ENCODE measurements at places on chromosomes 6 and 20. TPM values are rescaled to one million over a fixed set of nuclear protein-coding genes. Genes with fewer than 3 reads are reported as not detected.

Gene BMP5
- not detected for total RNA-seq

Gene OR10C1
- not detected for total RNA-seq

Gene CASS4
- 6.9 TPM for total RNA-seq

Gene PERP
- total RNA-seq: 4.6 TPM

Gene SLC22A2
- not detected for total RNA-seq

Gene RIMS1
- not detected for total RNA-seq

Gene MAS1
- total RNA-seq: not detected

Gene BCAS1
- total RNA-seq: not detected

Gene C4B
- total RNA-seq: 4.9 TPM

Gene CCHCR1
- 64.2 TPM for total RNA-seq

Gene CHRNA4
- total RNA-seq: not detected

GRCh38 chr6:138255443-138255842, 37.2 kb upstream of the PBOV1 start:
- no peak for DNase-seq

DNA sequence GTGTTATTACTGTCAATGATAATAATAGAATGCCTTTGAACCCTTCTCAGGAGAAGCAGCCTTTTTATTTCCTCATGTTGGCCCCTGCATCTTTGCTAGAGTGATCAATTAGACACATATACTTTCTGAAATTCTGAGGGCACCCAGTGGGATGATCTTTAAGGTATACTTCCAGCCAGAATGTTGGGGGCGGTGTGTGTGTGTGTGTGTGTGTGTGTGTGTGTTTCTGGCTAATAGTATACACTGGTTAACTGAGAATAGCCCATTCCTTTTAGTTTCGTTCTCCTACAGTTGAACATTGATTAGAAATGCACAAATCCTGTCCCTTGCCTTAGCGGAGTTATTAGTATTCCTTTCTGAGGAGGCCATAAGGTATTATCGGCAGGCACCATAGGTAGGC, 41.7 kb upstream of the CCDC167 start:
- no peak for DNase-seq

- DNase-seq: no peak
Observed at GRCh38 chr20:38466171-38466570, 6.5 kb upstream of the RALGAPB start.

- no peak for DNase-seq
Observed at GRCh38 chr6:41497994-41498393, 48.2 kb upstream of the FOXP4 start.

- DNase-seq: no peak
Observed at GRCh38 chr20:4304601-4305000, 289.2 kb upstream of the RNF24 start.

- no peak for DNase-seq
Observed at GRCh38 chr6:130996635-130997034, 66.4 kb downstream of the EPB41L2 start.

DNA sequence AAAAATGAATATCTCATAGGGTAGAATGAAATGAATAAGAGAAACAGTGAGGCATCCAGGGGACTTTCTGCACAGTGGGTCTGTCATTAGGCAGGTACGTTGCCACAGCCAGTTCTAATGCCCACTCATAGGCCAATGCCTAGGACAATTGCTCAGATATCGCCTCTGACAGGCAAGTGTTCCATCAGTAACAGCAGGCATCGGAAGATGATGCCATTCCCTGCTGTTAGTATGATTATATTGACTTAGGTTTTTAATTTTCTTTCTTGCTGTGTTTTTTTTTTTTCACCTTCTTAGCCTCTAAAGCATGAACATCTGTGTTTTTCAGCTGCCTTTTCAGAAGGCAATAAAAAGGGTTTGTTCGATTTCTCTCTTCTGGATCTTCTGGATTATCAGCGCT, 90.7 kb downstream of the PRL start:
- DNase-seq: no peak

- DNase-seq: no peak
Observed at GRCh38 chr6:165617528-165617927, 45.5 kb downstream of the PDE10A start.

DNA sequence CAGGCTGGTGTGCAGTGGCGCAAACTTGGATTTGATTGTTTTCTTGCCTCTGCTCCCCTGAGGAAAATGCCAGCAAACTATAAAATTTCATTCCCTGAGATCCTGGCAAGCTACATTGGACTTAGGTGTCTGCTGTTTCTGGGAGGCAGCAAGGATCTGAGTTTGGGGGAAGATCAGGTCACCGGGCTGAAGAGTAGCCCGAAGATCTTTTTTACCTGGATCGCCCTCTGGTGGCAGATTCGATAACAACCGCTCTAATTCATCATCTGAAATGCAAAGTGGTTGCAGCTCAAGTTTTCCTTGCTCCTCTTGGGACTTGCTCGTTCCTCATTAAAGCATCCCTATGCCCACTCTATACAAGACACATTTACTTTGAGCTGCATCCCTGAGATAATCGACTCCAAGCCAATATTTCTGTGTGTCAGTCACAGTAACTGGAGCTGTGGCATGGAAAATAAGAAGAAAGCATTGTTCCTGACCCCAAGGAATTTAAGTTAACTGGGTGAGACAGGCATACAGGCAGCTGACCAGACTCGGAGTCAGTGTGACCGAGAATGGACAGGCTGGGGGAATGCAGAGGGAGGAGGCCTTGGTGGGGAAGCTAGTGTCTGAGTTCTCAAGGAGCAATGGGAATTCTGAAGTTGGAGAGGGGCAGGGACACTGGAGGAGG, 131.8 kb upstream of the PROKR2 start:
- DNase-seq: peak; percentile 50

DNA sequence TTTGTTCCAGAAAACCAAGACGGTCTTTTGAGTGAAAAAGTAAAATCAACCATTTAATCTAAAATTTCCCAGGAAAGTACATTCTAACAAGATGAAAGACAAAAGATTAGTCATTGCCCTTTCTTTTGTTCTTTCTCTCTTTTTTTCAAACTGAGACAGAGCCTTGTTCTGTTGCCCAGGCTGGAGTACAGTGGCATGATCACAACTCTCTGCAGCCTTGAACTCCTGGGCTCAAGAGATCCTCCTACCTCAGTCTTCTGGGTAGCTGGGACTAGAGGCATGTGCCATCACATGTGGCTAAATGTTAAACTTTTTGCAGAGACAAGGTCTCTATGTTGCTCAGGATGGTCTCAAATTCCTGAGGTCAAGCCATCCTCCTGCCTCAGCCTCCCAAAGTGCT, 75.0 kb downstream of the FKBP5 start:
- DNase-seq: no peak

GRCh38 chr6:143941852-143942627, 66.0 kb downstream of the PLAGL1 start:
- peak; percentile 74 for DNase-seq

GRCh38 chr6:24844903-24845302, 46.2 kb upstream of the ARMH2 start:
- DNase-seq: no peak

- no peak for DNase-seq
Observed at GRCh38 chr6:287489-287860, 4.8 kb upstream of the DUSP22 start.

DNA sequence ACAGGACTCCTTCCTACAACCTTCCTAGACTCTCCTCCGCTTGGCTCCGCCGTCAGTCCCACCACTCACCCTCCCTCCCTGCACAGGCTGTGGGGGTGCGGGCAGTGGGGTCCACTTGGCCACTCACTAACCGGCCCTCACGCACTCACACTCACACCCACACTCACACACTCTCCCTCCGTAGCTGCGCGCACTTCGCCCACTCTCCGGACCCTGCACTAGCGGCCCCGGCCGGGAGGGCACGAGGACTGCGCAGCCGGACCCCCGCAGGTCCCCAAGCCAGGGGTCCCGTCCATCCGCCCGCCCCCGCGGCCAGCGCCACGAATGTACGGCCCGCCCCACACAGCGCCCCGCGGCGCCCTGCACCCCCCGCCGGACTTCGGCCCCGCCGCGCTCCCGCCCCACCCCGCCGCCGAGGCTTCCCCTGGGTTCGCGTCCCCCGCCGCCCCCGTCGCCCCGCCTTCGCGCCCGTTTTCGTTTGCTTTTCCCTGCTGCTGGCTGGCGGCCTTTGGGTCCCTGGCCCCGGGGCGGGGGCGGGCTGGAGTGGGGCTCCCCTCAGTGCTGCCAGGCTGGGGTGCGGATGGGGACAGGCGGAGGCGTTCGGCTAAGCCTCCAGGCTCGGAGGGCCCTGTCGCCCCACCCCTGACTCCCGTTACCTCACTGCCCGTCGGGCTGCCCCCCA, 23.0 kb upstream of the SLC22A7 start:
- peak; percentile 49 for DNase-seq

DNA sequence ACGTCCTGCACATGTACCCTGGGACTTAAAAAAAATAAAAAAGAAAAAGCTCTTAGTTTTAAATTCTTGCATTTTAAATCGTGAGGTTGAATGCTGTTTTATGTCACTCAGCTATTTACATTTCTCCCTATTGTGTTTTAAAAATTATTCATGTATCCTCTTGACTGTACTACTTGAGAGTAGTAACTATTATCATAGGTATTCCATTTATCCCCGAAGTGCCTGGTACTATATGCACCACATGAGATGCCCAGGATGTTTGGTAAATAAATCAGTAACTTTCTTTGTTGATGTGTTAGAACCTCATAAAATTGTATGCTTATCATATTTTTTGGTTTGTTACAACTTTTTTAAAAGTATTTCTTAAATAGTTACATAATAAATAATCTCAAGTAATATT, 18.4 kb downstream of the MAP3K4 start:
- DNase-seq: no peak

- peak; percentile 24 for DNase-seq
Observed at GRCh38 chr20:56974499-56975250, 291.8 kb downstream of the BMP7 start.

GRCh38 chr20:9375221-9375681, 139.1 kb upstream of the LAMP5 start:
- no peak for DNase-seq

Measured in activated T-cell treated with anti-CD3 and anti-CD28 coated beads, Interleukin-2, amount 50 U/mL, for 72 hours (primary cell).